Stimulated activated CD4-positive, alpha-beta T cell treated with anti-CD3 and anti-CD28 coated beads, Interleukin-12 subunit alpha, Interleukin-12 subunit beta, amount 100 ng/mL, for 48 hours (primary cell): ENCODE measurements at places on chromosomes 7 and 10.
A peak's percentile ranks its signal among the peaks of the same experiment; 100 is the strongest.

GRCh38 chr7:28731092-28731658 lies 227.0 kb downstream of the TRIL start:
- DNase-seq, result no peak

GRCh38 chr10:28902215-28902614 lies 224.9 kb downstream of the BAMBI start:
- no peak for DNase-seq

DNA sequence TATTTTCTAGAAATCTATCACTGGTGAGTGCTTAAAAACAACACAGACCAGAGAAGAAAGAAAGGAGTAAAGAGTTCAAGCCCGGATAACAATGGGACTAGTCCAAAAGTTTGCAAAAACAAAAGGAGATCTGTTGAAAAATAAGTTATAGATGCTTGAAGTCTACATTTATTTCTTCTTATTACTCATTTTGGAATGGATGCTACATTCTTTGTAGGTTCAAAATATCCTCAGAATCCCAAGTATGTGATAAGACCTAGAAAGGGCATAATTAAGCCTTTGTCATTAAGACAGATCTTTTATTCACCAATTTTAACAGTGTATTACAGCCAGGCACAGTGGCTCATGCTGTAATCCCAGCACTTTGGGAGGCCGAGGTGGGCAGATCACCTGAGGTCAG lies 42.7 kb upstream of the ITGB8 start:
- DNase-seq, result no peak

GRCh38 chr10:43931308-43931930 lies 282.7 kb upstream of the ZNF32 start:
- DNase-seq, result no peak

DNA sequence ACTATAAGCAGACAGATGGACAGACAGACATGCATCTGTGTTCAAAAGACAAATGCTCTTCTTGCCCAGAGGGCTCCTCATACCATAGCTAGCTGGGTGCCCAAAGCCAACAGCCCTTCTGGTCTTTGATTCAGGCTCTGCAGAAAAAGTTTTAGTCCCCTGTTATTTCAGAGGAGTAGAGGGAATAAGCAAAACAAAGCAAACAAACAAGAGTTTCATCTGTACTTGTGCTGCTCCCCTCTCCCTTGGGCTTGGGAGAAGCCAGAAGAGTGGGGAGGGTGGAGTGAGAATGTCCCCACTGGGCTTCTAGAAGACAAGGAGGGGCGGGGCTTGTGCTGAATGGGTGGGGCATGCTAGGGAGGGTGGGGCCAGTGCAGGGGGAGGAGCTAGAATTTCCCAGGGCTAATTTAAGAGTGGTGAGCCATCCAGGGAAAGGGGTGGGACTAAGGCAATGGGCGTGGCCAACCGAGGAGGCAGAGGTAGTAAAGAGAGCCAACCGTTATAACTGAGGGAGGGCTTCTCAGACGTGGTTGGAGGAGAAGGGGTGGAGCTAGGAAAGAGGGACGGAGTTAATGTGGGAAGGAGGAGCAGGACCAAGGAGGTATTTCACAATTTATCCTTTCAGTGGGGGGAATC lies 101.2 kb upstream of the MGMT start:
- DNase-seq, result no peak

DNA sequence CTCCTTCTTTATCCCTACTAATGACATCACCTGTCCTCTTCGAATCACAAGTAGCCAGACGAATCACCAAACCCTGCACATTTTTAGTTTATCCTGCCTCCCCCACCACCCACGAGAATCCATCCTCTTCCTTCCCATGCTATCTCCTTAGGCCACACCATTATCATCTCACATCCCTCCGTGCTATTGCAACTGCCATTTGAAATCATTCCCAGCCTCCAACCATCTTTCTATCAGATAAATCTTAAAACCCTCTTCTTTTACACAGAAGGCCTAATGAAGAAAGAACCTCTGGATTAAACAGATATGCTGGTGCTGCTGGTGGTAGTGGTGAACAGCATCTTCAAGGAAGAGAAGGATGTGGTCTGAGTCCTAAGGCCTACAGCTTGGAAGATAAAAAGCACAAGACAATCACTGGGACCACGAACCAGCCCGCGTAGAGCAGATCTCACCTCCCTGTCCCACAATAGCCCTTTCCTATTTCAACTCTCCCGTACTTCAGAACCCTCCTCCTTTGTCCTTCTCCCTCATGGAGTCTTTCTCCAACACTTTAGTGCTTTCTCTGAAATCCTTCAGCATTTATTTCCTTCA lies 403.1 kb downstream of the SFMBT2 start:
- no peak for DNase-seq

- DNase-seq, result peak; percentile 56
These were observed 6.3 kb downstream of the NAT16 start for GRCh38 chr7:101173752-101174244.

GRCh38 chr10:61900829-61901792 lies at the start of gene ARID5B:
Gene ARID5B (plus strand): TSS chr10:61901699. CDS start chr10:61901710, 11 bp downstream.
- DNase-seq, result no peak

- DNase-seq, result no peak
These were observed 64.6 kb downstream of the UNCX start for GRCh38 chr7:1297017-1297960.

DNA sequence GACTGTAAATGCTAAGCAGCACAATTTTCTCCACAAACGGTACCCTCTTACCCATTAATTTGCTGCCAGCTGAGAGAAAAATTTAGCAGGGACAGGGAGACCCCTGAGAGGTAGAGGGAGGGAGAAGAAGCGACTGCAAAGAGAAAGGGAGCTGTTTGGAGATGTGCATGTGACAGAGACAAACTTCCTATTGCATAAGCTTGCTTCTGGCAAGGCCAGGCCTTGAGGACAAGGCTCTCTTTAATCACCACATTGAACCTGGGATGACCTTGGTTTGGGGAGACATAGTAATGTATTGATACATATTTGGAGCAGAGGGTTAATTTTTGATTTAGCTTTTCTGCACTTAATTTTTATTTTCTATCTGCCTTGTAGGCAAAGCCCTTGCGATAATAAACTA lies 31.1 kb upstream of the HIBADH start:
- no peak for DNase-seq

GRCh38 chr7:133293384-133294160 lies 40.7 kb downstream of the EXOC4 start:
- no peak for DNase-seq

DNA sequence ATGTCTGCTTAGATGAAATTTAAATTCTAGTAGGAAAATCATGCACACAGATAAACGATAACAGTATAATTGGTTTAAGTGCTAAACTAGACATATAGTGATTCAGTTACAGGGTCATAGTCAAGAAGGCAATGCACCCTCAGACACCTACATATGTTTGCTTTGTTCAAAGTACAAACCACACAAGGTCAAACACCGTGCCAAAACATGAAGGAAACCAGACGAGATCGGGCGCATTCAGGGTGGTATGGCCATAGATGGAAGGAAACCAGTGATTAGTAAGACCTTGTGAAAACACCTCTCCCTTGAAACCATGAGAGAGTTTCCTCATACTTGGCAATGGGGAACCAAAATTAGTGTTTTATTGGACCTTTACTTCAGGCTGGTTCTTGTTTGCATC lies 906.9 kb downstream of the PCDH15 start:
- no peak for DNase-seq

GRCh38 chr10:129090618-129091366 lies 376.2 kb upstream of the MGMT start:
- no peak for DNase-seq
